ENCODE measurements at places on chromosomes 2 and 18.

GRCh38 chr2:15776992-15777702, 163.2 kb upstream of the MYCN start:
- DNase-seq = no peak

DNA sequence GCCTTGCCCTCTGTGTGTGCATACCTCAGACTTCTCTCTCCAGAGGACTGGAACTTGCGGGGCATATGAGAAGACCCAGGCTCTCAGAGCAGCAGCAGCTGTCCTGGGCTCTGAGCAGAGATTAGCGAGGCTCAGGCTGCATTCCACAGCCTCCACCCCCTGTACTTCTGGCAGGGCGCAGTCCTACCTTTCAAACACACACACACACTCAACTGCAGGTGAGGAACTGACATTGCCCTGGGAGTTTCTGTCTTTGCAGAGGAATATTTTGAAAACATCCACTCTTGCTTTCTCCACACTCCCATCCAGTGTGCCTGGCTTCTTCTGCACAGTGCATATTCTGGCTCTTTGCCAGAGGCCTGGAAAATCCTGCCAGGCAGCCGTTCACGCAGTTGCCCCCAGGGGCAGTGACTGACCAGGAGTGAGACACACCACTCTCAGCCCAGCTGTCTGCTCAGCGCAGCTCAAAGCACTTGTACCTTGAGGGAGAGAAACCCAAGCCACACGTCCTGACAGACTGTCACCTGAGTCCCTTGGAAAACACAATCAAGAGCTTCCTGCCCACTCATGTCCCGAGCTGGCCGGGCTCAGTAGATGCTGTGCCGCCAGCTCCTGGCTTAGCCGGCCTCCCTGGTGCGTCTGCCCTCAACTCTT, 460.8 kb downstream of the RNF144A start:
- DNase-seq = no peak

- DNase-seq = no peak
These were observed 109.4 kb downstream of the PARD3B start for GRCh38 chr2:204654669-204655068.

- no peak for DNase-seq
These were observed 23.1 kb upstream of the CHAC2 start for GRCh38 chr2:53744395-53745065.

DNA sequence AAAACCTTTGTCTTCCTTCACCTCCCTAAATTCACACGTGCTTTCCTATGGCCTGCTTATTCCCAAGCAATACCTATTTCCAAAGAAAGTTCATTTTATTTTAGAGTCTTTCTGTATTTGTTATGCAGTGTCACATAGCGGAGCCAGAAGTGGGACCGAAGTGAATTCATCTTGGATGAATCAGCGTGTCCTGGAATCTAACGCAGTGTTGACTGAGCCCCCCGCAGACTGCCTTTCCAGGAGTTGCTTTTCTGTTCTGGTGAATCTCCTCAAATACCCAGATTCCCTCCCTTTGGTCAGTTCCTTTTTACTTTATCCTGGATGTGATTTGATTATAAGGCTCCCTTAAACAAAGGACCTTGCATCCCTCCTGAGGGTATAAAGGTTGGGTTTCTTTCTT, 10.8 kb downstream of the ALPP start:
- DNase-seq = no peak

- peak; percentile 65 for DNase-seq
These were observed 182.7 kb downstream of the RPIA start for GRCh38 chr2:88874063-88874657.

- no peak for DNase-seq
These were observed 211.1 kb upstream of the GATA6 start for GRCh38 chr18:21958263-21958662.

DNA sequence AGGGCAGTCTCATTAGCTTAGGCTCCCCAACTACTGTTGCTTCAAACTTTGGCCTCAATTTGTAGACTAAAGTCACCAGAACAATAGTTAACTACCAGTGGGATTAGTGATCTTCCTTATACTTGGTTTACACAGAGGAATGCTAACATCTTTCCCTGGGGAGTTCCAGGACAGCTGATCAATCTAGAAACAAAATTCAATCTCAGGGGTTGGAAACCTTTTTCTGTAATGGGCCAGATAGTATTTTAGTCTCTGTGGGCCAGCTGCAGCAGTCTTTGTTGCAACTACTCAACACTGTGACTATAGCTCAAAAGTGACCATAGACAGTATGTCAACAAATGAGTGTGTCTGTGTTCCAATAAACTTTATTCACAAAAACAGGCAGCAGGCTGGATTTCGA, 85.7 kb downstream of the METTL8 start:
- no peak for DNase-seq

DNA sequence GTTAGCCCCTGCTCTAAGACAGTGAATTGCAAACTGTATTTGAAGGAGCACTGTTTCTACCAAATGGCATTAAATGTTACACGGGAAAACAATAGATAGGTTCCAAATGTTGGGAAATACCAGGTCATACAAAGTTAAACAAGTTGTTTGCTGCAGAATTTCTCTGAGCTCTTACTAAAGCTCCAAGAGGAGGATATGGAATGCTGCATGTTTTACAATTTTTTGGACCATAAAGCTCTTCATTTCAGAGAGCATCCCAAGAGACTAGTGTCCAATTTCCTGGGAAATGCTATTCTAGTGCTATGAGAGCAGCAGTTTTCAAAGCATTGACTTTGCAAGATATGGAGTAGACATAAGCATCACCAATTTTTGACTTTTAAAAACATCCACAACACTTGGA, 155.6 kb upstream of the CCDC68 start:
- no peak for DNase-seq

GRCh38 chr2:166357068-166357949, 18.4 kb downstream of the SCN9A start:
- no peak for DNase-seq

- DNase-seq = no peak
These were observed 19.1 kb downstream of the SULT1C4 start for GRCh38 chr2:108396845-108397244.

- no peak for DNase-seq
These were observed 24.0 kb upstream of the CCBE1 start for GRCh38 chr18:59721211-59721610.

Data from activated CD4-positive, alpha-beta T cell treated with anti-CD3 and anti-CD28 coated beads, Interleukin-2, Interleukin-6, amounts not matched to agents 100 ng/mL and 50 ng/mL, durations not matched to agents 16 hours and 8 hours (primary cell).